ENCODE measurements at places on chromosomes 4 and X. TPM values are rescaled to one million over a fixed set of nuclear protein-coding genes. Genes with fewer than 3 reads are reported as not detected.

GRCh38 chrX:154458954-154459778 is 1.1 kb downstream of the PLXNA3 start:
- H3K36me3 ChIP-seq = no peaks in the 10 kb centered on the region
- no peak overlapping the region for H3K4me3 ChIP-seq
- H3K4me1 ChIP-seq = no peaks in the 10 kb centered on the region
- no peak for DNase-seq
- H3K27ac ChIP-seq = no peak overlapping the region

DNA sequence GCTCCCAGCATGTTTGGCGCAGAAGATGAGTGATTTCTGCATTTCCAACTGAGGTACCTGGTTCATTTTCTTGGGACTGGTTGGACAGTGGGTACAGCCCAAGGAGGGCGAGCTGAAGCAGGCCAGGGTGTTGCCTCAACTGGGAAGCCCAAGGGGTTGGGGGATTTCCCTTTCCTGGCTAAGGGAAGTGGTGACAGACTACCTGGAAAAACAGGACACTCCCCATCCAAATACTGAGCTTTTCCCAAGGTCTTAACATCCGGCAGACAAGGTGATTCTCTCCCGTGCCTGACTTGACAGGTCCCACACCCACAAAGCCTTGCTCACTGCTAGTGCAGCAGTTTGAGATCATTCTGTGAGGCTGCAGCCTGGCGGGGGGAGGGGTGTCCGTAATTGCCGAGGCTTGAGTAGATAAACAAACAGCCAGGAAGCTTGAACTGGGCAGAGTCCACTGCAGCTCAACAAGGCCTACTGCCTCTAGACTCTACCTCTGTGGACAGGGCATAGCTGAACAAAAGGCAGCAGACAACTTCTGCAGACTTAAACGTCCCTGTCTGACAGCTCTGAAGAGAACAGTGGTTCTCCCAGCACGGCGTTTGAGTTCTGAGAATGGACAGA is 307.7 kb upstream of the ARSJ start:
- H3K27ac ChIP-seq = no peak overlapping the region

DNA sequence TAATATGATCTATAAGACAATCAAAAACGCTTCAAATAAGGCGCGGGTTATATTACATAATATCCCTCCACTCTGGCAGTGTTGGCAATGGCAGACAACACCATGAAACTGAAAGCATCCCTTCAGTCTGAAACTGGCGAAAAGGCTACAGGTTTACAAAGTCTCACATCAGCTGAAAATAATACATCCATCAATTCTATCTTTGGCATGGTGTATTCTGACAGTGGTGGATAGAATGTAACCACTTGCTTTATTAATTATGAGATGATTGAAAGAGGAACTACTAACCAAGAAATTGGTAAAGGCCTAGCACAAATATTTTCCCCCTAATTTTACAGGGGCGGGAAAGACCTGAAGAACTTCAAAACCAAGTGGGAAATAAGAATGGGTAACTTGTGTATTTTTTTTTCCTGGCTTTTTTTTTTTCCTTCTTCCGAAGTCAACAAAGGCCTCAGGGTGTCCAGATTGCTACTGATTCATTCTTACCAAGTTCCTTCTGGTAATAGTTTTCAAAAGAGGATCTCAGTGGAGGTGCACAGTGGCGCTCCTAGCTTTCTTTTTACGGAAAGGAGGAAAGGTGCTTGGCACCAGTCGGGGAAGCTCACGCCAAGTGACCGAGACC is 728 bp downstream of the UBA6 start:
- H3K4me3 ChIP-seq = peak overlapping the region; percentile 96
- peak overlapping the region; percentile 72 for H3K27ac ChIP-seq
- no peaks in the 10 kb centered on the region for H3K27me3 ChIP-seq
- H3K36me3 ChIP-seq = no peaks in the 10 kb centered on the region
- peaks cover 10% of the 10 kb centered on the region for H3K4me1 ChIP-seq

GRCh38 chr4:138655286-138655685 is 360.3 kb upstream of the NOCT start:
- no peak overlapping the region for H3K4me3 ChIP-seq
- no peaks in the 10 kb centered on the region for H3K36me3 ChIP-seq
- no peak for DNase-seq
- H3K27me3 ChIP-seq = no peaks in the 10 kb centered on the region
- no peak overlapping the region for H3K27ac ChIP-seq

XK gene
- total RNA-seq = 68.4 TPM

SLC9A6 gene
- total RNA-seq = 8.8 TPM

ARMCX2 gene
- total RNA-seq = 3.2 TPM
